Right atrium auricular region (tissue), 2 donors: ENCODE measurements at places on chromosomes 1 and 21. TPM values are rescaled to one million over a fixed set of nuclear protein-coding genes. Genes with fewer than 3 reads are reported as not detected.

CCDC181 gene
- 1.9 TPM for total RNA-seq

ADCY10 gene
- total RNA-seq = 0.35 TPM

OLFML2B gene
- total RNA-seq = 4.5 TPM

PPFIA4 gene
- total RNA-seq = 19.2 TPM
